ENCODE measurements at places on chromosomes 6 and 20. TPM values are rescaled to one million over a fixed set of nuclear protein-coding genes. Genes with fewer than 3 reads are reported as not detected.

DNA sequence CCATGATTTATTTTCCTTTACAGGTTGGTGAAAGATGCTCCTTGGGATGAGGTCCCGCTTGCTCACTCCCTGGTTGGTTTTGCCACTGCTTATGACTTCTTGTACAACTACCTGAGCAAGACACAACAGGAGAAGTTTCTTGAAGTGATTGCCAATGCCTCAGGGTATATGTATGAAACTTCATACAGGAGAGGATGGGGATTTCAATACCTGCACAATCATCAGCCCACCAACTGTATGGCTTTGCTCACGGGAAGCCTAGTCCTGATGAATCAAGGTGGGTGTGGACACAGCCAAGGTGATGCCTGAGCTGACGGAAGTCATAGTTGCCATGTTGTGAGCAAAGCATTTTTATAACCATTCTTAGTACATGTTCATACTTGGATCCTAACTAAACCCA is 34.6 kb upstream of the CALHM6 start:
- H3K27ac ChIP-seq, result no peak overlapping the region
- no peaks in the 10 kb centered on the region for H3K4me1 ChIP-seq
- no peak overlapping the region for H3K4me3 ChIP-seq
- H3K36me3 ChIP-seq, result peaks cover 12% of the 10 kb centered on the region
- no peak for DNase-seq

SMIM8 gene
- 5.1 TPM for total RNA-seq

DNA sequence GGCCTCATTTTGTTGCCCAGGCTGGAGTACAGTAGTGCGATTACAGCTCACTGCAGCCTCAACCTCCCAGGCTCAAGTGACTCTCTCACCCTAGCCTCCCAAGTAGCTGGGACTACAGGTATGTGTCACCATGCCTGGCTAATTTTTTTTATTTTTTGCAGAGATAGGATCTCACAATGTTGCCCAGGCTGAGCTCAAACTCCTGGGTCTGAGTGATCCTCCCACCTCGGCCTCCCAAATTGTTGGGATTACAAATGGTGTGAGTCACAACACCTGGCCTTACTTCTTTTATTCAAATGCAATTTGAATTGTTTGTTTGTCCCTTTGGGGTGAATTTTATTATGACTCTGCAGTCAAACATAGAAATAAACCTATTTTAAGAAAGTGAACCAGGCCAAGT is 131.7 kb upstream of the SLC22A16 start:
- H3K4me3 ChIP-seq, result no peak overlapping the region
- no peaks in the 10 kb centered on the region for H3K27me3 ChIP-seq
- no peaks in the 10 kb centered on the region for H3K36me3 ChIP-seq
- H3K4me1 ChIP-seq, result peaks cover 7% of the 10 kb centered on the region
- DNase-seq, result no peak

DNA sequence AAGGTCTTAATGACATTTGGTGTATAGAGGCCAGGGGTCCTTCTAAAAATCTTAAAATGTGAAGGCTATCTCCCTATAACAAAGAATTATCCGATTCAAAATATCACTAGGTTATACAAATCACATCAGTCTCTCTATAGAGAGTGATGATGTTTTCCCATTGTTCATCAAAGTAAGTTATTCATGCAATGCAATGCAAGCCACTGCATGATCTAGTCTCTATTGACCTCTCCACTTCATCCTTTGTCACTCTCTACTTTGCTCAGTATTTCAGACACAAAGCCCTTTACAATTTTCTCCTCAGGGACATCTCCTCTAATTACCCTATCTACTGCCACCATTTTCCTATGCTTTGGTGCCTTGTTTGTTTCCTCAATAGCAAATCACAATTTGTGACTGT is 628.0 kb downstream of the HTR1B start:
- no peaks in the 10 kb centered on the region for H3K4me1 ChIP-seq
- no peak overlapping the region for H3K27ac ChIP-seq

GRCh38 chr6:108762394-108762793 is 85.8 kb upstream of the ARMC2 start:
- no peak overlapping the region for H3K27ac ChIP-seq
- no peak for DNase-seq
- H3K4me1 ChIP-seq, result no peaks in the 10 kb centered on the region
- H3K4me3 ChIP-seq, result no peak overlapping the region
- no peaks in the 10 kb centered on the region for H3K27me3 ChIP-seq

GRCh38 chr6:109015176-109015575 is 79.5 kb downstream of the SESN1 start:
- no peak overlapping the region for H3K27ac ChIP-seq
- no peak for DNase-seq
- no peak overlapping the region for H3K4me3 ChIP-seq
- H3K4me1 ChIP-seq, result peaks cover 7% of the 10 kb centered on the region

MDFI gene
- total RNA-seq, result not detected

GRCh38 chr6:139398658-139399057 is 24.2 kb upstream of the CITED2 start:
- no peak overlapping the region for H3K27ac ChIP-seq
- H3K4me1 ChIP-seq, result no peaks in the 10 kb centered on the region
- no peak for DNase-seq
- no peak overlapping the region for H3K4me3 ChIP-seq

IRAK1BP1 gene
- total RNA-seq, result 0.16 TPM

DNA sequence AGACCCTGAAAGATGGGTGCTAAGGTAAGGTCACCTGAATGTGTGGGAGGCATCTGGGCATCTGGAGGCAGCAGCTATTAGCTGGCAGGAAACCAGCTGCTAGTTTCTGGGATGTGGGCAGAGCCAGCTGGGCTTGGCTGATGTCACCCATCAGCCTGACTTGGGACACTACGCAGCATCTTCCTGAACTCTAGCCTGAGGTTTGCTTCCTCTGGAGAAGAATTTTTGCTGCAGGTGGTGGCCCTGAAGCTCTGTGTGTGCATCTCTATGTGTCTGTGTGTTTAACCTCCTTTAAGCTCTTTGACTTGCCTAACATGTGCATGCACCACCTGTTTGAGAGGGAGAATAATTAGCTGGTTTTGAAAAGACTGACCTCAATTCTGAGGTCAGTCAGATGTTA is 465.1 kb upstream of the CHD6 start:
- no peak overlapping the region for H3K27ac ChIP-seq
- H3K36me3 ChIP-seq, result no peaks in the 10 kb centered on the region

GRCh38 chr6:35417979-35418661 is 34.0 kb upstream of the FANCE start:
- peak; percentile 63 for DNase-seq
- H3K36me3 ChIP-seq, result peaks cover 66% of the 10 kb centered on the region
- peak overlapping the region; percentile 48 for H3K27ac ChIP-seq
- H3K4me3 ChIP-seq, result no peak overlapping the region
- no peaks in the 10 kb centered on the region for H3K27me3 ChIP-seq

DNA sequence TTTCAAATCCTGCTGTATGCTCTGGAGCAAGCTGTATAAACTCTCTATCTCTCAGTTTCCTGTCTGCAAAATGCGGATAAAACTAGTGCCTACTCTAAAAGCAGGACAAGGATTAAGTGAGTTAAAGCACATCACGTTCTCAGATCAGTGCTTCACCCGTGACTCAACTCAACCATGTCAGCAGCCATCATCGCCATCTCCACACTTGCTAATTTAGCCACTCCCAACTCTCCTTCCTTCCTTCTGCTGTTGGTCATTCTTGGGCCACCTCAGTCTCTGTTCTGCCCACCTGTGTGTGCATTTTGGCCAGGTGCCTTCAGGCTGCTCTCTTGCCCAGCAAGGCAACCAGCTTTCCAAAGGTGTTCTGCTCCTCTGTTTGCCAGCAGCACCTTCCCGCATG is 260.0 kb upstream of the CDYL start:
- no peaks in the 10 kb centered on the region for H3K4me1 ChIP-seq
- no peak overlapping the region for H3K4me3 ChIP-seq
- no peaks in the 10 kb centered on the region for H3K36me3 ChIP-seq
- DNase-seq, result no peak
- H3K27me3 ChIP-seq, result no peaks in the 10 kb centered on the region

ZNF391 gene
- total RNA-seq, result not detected

GRCh38 chr20:5663396-5663795 is 86.8 kb upstream of the SHLD1 start:
- no peak overlapping the region for H3K27ac ChIP-seq
- no peak overlapping the region for H3K4me3 ChIP-seq
- no peaks in the 10 kb centered on the region for H3K36me3 ChIP-seq
- H3K4me1 ChIP-seq, result no peaks in the 10 kb centered on the region
- no peak for DNase-seq

- no peak overlapping the region for H3K4me3 ChIP-seq
- peak; percentile 43 for DNase-seq
- H3K27me3 ChIP-seq, result no peaks in the 10 kb centered on the region
- H3K36me3 ChIP-seq, result no peaks in the 10 kb centered on the region
- no peaks in the 10 kb centered on the region for H3K4me1 ChIP-seq
- no peak overlapping the region for H3K27ac ChIP-seq
Measured at GRCh38 chr20:29497261-29497671, 1760.2 kb upstream of the DEFB115 start.

DNA sequence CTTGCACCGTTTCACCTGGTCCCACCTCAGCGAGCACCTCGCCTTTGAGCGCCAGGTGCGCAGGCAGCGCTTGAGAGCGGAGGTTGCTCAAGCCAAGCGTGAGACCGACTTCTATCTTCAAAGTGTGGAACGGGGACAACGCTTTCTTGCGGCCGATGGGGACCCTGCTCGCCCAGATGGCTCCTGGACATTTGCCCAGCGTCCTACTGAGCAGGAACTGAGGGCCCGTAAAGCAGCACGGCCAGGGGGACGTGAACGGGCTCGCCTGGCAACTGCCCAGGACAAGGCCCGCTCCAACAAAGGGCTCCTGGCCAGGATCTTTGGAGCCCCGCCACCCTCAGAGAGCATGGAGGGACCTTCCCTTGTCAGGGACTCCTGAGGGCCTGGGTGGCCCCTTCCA is 1.5 kb downstream of the ABT1 start:
- H3K36me3 ChIP-seq, result peaks cover 30% of the 10 kb centered on the region
- no peak overlapping the region for H3K27ac ChIP-seq
- H3K4me3 ChIP-seq, result peak overlapping the region; percentile 76

DNA sequence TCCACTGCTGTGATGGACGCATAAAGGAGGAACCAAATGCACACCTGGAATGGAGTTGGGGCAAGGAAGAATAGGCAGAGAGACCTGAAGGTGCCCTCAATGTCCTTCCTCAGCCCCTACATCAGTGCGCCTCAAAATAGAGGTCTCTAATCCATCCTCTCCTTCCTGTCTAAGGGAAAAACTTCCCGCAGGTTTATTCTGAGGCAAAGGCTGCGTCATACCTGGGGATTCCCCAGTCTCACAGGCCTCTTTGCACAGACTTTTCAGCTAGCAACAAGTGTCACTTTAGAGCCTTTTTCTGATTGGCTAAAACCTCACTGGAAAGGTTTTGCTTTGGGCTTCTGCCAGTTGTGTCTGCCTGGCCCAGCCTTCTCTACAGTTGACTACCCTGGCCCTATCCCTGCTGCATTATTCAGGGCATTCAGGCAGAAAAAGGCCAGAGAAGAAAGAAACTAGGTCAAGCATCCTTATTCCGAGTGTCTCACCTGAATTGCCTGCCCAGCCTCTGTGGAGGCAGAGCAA is 1.8 kb upstream of the HLA-DQB1 start:
- H3K27me3 ChIP-seq, result peaks cover 44% of the 10 kb centered on the region
- no peak for DNase-seq
- H3K4me1 ChIP-seq, result no peaks in the 10 kb centered on the region
- H3K4me3 ChIP-seq, result no peak overlapping the region

CUL7 gene
- 18.8 TPM for total RNA-seq

AGPAT4 gene
- 6.7 TPM for total RNA-seq

- no peaks in the 10 kb centered on the region for H3K27me3 ChIP-seq
- peaks cover 23% of the 10 kb centered on the region for H3K4me1 ChIP-seq
- peak; percentile 50 for DNase-seq
- no peak overlapping the region for H3K4me3 ChIP-seq
- no peaks in the 10 kb centered on the region for H3K36me3 ChIP-seq
Measured at GRCh38 chr6:113375950-113376846, 480.9 kb upstream of the MARCKS start.

DNA sequence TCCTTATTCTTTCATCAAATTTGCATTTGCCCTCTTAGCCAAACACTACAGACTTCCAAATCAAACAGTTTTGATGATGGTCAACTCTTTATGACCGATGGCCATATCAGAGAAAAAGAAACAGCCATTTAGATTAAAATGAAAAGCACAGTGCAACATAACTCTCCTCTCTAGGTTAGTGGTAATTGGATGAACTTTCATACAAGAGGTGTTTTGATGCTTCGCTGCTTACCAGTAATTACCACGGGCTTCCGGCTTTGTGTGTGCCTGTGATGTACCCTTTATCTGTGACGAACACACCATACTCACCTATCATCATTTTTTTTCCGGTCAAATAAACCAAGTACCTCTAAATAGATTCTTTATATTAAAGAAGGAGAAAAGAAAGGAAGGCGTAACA is 181.8 kb downstream of the FOXA2 start:
- no peak overlapping the region for H3K4me3 ChIP-seq
- no peak for DNase-seq
- peaks cover 44% of the 10 kb centered on the region for H3K4me1 ChIP-seq
- peak overlapping the region; percentile 88 for H3K27ac ChIP-seq
- no peaks in the 10 kb centered on the region for H3K36me3 ChIP-seq

DNA sequence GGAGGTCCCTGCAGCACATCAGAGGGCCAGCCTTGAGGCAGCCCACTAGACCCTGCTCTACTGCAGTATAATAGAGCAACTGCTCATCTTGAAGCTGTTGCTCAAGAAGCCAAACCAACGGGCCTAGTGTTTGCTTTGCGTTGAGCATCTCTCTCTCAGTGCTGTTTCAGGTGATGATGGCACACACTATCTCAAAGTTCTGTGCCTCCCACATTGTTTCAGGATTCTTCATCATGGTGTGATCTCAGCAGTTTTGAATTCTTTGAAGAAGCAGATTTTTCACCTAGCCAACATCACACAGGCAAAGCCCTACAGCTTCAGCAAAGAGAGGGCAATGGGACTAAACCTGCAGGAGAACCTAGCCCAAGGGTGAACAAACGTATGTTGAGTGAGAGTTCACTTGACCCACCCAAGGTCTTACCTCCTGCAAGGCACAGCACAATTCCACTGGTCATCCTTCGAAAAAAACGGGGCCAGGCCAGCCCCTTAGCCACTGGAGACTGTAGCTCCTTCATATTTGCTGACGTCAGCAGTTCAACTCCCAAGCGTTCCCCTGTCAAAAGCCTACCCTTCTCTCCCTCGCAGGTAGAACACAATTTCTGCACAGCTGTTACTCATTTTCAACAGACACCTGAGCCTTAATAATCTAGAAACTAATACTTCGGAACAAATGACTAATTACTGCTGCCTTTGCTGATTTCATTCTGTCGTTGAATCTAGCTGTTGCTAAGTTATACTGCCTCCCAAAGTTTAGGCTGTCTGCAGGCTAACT is 15.8 kb downstream of the MYB start:
- H3K27me3 ChIP-seq, result peaks cover 9% of the 10 kb centered on the region
- H3K4me1 ChIP-seq, result no peaks in the 10 kb centered on the region
- H3K36me3 ChIP-seq, result no peaks in the 10 kb centered on the region
- DNase-seq, result no peak
- no peak overlapping the region for H3K27ac ChIP-seq

FAM184A gene
- not detected for total RNA-seq

DNA sequence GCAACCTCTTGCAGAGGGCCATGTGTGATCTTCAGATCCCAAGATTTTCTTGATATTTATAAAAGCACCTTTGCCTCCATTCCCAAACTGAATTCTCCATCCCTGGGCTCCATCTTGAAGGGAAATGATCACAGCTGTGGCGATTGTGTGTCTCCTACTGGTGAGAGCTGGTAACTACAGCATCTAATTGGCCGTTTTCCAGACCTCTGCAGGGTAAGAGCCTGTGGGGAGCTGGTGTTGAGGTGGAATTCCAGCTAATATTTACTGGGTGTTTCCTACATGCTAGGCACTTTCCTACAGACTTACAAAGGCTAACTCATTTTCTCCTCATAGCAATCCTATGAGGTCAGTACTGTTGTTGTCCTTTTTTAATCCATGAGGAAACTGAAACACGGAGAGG is 59.2 kb upstream of the FNDC1 start:
- peaks cover 20% of the 10 kb centered on the region for H3K4me1 ChIP-seq
- H3K27ac ChIP-seq, result 0 out of 2 replicates have a peak overlapping the region, but pooled peaks have one; percentile 18
- no peaks in the 10 kb centered on the region for H3K27me3 ChIP-seq
- peak; percentile 63 for DNase-seq
- no peak overlapping the region for H3K4me3 ChIP-seq
- H3K36me3 ChIP-seq, result no peaks in the 10 kb centered on the region
